Bladder microvascular endothelial cell (primary cell): ENCODE measurements at places on chromosomes 1 and 21. TPM values are rescaled to one million over a fixed set of nuclear protein-coding genes. Genes with fewer than 3 reads are reported as not detected.

The OR10J5 gene
- not detected in 2 replicates for total RNA-seq

The LCK gene
- 0.16 TPM in 1 of 2 replicates, not detected in the other for total RNA-seq

The OR2M4 gene
- not detected in 2 replicates for total RNA-seq

The OR2T33 gene
- not detected in 2 replicates for total RNA-seq

The PRAMEF18 gene
- total RNA-seq: not detected in 2 replicates

The SLFNL1 gene
- total RNA-seq: 0.32 and 0.69 TPM in 2 replicates

The NR1I3 gene
- not detected in 2 replicates for total RNA-seq

The FCN3 gene
- total RNA-seq: 0.32 TPM in 1 of 2 replicates, not detected in the other

The FLG2 gene
- not detected in 2 replicates for total RNA-seq

The MAN1C1 gene
- 0.25 and 0.49 TPM in 2 replicates for total RNA-seq

The CFHR5 gene
- not detected in 2 replicates for total RNA-seq

The TRIM58 gene
- 0.06 TPM in 1 of 2 replicates, not detected in the other for total RNA-seq

The TMEM54 gene
- total RNA-seq: 10.0 and 24.0 TPM in 2 replicates

The C1orf185 gene
- total RNA-seq: not detected in 2 replicates

The FOXE3 gene
- not detected in 2 replicates for total RNA-seq

The RHCE gene
- total RNA-seq: 0.65 and 2.0 TPM in 2 replicates

The UBAP2L gene
- total RNA-seq: 31.9 and 123 TPM in 2 replicates

The VAMP4 gene
- 4.4 and 8.5 TPM in 2 replicates for total RNA-seq

The FAM163A gene
- total RNA-seq: 0.25 TPM in 1 of 2 replicates, not detected in the other

The EPHX1 gene
- total RNA-seq: 13.9 and 42.7 TPM in 2 replicates

The ADORA3 gene
- 0.16 TPM in 1 of 2 replicates, not detected in the other for total RNA-seq

The TNFRSF8 gene
- 0.13 and 0.65 TPM in 2 replicates for total RNA-seq

The C1orf167 gene
- total RNA-seq: 0.16 and 0.19 TPM in 2 replicates

The RABGAP1L gene
- 17.3 and 38.7 TPM in 2 replicates for total RNA-seq

The HSF2BP gene
- total RNA-seq: 0.32 and 0.76 TPM in 2 replicates
